ENCODE measurements at places on chromosomes 4 and X.

DNA sequence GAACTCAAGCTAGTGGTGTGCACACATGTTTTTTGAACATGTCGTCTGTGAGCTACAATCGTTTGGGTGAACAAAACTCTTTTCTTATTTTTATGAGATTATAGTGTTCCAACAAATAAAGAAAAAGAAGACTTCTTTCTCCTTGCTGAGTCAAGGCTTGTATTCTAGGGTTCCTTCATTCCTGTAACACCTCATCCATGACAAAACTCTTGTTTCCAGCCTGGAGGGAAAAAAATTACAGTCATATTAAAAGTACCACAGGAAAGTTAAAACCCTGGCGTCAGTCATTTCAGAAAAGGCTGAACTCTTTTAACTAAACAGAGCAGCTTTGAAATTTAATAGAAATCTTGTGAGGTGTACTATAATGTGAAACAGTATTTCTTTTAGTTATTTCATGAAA, 79.2 kb upstream of the BOD1L1 start:
- no peak for DNase-seq

- no peak for DNase-seq
Measured at GRCh38 chrX:119688911-119689321, 4.1 kb downstream of the SEPTIN6 start.

DNA sequence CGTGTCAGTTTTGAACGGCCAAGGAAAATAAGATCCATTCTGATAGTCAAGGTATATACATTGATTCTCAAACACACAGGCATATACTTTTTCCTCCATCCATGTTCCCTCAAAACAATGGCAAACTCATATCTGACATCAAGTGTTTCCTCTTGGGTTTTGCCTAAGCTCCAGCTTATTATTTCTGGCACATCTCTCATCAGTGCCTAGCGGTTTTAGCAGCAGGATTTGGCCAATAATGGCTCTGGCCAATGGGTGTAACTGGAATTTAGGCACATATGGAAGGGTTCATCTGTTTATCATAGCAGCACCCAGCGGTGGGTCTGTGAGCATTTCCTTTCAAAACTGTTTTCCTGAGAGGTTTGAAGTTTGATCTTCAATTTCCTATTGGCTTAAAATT, 161.6 kb upstream of the TLL1 start:
- DNase-seq: no peak

- DNase-seq: no peak
Measured at GRCh38 chrX:20177093-20177492, 35.5 kb upstream of the EIF1AX start.

DNA sequence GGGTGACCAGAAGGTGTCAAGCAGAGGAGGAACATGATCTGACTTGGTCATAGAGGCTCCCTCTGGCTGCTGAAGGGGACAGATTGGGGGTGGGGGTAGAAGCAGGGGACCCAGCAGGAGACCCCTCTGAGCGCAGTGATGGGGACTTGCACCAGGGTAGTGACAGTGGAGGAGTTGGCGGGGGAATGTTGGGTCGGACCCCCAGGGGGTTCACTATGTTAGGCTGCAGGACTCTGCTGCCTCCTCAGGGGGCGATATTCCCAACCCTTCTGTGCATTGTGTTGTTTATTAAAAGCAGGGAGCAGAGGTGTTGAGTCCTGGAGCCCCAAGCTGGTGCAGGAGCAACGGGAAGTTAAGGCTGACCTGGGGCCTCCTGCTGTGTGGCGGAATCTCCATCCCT, 8.8 kb downstream of the WDR13 start:
- DNase-seq: no peak

- no peak for DNase-seq
Measured at GRCh38 chr4:47209833-47210232, 178.5 kb downstream of the GABRB1 start.

- DNase-seq: no peak
Measured at GRCh38 chr4:83629945-83630721, 94.2 kb downstream of the GPAT3 start.

DNA sequence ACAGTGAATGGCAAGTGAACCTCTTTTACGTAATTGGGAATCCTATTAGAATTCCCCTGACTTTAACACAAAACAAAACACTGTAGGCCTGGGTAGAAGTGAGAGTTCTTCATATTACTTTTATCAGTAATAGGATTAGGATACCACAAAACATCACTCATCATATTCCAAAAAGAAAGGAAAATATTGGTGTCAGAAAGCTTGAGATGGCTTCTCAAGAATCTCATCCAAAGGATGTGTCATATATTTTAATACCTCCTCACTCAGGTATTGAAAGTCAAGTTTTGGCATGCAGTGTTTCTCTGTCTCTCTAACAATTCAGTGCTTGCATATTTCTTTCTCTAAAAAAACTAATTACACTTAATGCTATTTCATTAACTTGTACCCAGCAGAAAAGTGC, 173.2 kb downstream of the PDGFC start:
- no peak for DNase-seq

GRCh38 chr4:39893693-39894072, 84.0 kb downstream of the PDS5A start:
- DNase-seq: no peak

- no peak for DNase-seq
Measured at GRCh38 chrX:153732401-153732800, 7.7 kb downstream of the ABCD1 start.

- DNase-seq: no peak
Measured at GRCh38 chrX:115966920-115967319, 203.6 kb upstream of the AGTR2 start.

DNA sequence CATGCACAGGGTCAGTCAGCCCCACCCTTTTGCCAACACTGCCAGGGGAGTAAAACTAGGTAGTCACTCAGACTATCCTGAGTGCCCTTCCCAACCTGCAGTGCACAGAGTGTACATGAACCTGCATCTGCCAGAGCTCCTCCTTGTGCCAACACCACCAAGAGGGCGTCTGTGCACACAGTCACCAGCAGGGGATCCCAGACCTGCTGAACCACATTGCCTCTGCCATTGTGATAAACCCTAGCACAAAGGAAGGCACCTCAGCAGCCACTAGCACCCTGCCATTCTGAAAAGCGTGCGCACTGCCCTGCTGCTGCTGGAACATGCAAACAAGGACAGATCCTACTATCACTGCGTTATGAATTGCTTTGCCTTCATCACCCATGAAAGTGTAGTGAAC, 247.8 kb upstream of the POU3F4 start:
- DNase-seq: no peak

GRCh38 chr4:61440321-61440720, 240.2 kb downstream of the ADGRL3 start:
- DNase-seq: no peak

DNA sequence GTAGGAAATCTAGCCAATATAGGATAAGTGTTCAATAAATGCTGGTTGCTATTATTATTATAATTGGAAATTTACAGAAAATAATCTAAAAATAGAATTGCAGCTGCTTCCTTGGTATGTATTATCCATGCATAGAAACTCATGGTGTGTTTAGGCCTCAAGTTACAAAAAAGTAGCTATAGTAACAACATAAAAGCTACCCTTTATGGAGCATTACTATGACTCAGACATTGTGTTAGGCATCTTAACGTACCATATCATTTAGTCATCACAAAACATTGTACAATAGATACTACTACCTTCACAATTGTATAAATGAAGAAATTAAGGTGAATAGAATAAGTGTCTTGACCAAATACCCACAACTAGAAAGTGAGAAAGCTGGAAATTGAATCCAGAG, 126.9 kb upstream of the NRK start:
- DNase-seq: no peak

- no peak for DNase-seq
Measured at GRCh38 chr4:156792462-156793085, 179.0 kb downstream of the PDGFC start.

GRCh38 chrX:145817331-145818185, at the start of gene SLITRK2:
SLITRK2 (plus strand) TSS chrX:145817829; CDS start chrX:145822426, 4,597 bp downstream.
- no peak for DNase-seq

DNA sequence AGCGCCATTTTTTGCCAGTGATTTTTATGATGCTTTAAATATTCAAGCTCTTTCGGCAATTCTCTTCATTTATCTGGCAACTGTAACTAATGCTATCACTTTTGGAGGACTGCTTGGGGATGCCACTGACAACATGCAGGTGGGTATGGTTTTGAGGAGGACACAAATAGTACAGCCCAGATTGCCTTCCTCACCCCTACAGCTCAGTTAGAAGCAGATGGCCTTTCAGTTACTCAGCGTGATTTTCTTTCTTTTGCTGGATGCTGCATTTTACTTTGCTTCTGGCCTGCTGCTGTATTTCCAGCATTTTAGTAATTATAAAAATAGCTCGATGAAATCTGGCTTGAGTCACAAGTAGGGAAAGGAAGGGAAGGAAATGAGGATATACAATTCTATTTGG, 114.7 kb downstream of the SLC4A4 start:
- no peak for DNase-seq
